ENCODE measurements at places on chromosomes 7 and 10. TPM values are rescaled to one million over a fixed set of nuclear protein-coding genes. Genes with fewer than 3 reads are reported as not detected.

- no peak for DNase-seq
Measured at GRCh38 chr7:24740871-24741270, 16.4 kb downstream of the GSDME start.

DNA sequence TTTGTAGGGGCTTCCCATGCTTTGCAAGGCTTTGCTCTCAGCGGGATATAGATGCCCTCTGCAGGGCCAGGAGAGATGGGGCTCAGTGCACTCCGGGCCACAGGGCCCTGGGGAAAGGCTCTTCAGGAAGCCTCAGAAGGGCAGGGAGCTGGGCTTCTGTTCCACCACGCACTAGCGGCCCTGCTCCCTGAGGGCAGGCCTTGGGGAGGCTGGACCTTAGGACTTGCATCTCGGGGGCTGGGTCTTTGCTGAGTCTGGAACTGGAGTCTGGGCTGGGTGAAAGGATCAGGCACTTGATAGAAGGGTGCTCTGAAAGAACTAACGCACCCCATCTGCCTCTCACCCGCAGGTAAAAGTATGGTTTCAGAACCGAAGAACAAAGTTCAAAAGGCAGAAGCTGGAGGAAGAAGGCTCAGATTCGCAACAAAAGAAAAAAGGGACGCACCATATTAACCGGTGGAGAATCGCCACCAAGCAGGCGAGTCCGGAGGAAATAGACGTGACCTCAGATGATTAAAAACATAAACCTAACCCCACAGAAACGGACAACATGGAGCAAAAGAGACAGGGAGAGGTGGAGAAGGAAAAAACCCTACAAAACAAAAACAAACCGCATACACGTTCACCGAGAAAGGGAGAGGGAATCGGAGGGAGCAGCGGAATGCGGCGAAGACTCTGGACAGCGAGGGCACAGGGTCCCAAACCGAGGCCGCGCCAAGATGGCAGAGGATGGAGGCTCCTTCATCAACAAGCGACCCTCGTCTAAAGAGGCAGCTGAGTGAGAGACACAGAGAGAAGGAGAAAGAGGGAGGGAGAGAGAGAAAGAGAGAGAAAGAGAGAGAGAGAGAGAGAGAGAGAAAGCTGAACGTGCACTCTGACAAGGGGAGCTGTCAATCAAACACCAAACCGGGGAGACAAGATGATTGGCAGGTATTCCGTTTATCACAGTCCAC is 5.4 kb downstream of the EMX2 start:
- DNase-seq, result no peak

PON1 gene
- not detected for total RNA-seq

GRCh38 chr10:95400787-95401186 is 110.0 kb upstream of the PDLIM1 start:
- DNase-seq, result no peak

GRCh38 chr10:67965456-67965855 is 81.0 kb downstream of the SIRT1 start:
- DNase-seq, result no peak

CPA4 gene
- 0.90 TPM for total RNA-seq

DNA sequence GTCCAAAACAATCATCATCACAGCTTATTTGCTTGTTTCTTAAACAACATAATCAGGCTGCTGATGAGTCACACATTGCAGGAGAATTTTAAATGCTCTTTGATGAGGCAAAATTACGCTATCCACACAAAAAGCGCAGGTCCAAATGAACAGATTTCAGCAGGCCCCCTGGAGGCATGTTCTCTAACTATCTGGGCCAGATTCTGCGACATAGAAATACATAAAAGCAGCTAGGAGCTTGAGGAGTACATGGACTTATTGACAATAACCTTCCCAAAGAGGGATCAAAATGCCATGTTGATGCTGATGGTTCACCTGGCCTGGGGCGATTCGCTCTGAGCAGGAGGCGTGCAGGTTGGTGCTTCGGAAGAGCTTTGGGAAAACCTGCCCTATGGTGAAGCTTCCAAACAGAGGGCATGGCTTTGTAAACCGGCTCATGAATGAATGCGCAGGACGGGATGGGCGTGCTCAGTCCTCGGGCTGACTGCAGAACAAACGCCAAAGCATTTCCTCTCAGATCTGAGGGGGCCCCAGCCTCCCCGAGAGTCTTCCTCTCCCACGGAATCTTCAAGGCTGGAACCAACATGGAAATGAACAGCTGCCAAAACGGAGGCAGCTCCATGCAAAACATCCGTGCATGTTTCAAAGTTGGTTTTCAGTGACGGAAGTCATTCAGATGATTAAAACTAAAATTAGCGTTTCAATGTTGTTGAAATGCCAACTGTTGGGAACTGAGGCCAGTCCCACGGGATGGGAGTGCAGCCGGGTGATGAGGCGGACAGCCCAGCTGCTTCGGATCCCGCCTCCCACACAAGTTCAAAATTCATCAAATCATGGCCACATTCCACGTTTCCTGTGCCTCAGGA is 179.6 kb downstream of the TCERG1L start:
- no peak for DNase-seq

- no peak for DNase-seq
Measured at GRCh38 chr7:9026121-9026520, 592.7 kb downstream of the NXPH1 start.

UPK3BL2 gene
- total RNA-seq, result 8.2 TPM
